SW 1271 (cell line): ENCODE measurements at places on chromosomes 11 and 22.

- DNase-seq = no peak
These were observed 12.0 kb downstream of the SLC5A1 start for GRCh38 chr22:32055069-32055468.

- no peak for DNase-seq
These were observed 39.3 kb upstream of the SPON1 start for GRCh38 chr11:13923182-13923581.

- no peak for DNase-seq
These were observed 387.7 kb downstream of the TMEM135 start for GRCh38 chr11:87425391-87425790.

- peak; percentile 76 for DNase-seq
These were observed 48.0 kb upstream of the CLPB start for GRCh38 chr11:72482211-72482812.

DNA sequence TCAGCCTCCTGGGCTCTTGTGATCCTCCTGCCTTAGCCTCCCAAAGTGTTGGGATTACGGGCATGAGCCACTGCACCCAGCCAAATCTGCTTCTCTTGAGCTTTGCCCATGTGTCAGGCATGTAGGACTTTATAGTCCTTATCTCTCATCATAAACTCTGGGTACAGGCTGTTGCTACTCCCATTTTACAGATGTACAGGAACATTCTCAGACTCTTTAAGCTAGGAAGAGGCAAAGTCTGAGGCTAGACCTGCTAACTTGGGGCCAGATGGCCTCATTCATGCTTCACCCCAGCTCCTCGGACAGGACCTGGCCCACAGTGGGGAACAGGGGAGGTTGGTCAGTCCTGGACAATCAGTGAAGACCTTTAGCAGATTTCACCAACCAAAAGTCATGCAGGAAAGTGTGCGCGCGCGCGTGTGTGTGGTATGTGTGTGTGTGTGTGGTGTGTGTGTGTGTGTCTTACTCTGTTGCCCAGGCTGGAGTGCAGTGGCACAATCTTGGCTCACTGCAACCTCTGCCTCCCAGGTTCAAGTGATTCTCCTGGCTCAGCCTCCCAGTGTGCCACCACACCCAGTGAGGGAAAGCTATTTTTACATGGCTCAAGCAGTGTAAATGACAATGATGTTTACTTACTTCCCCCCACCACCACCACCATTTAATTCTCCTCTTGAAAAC lies 23.8 kb downstream of the YDJC start:
- DNase-seq = no peak

DNA sequence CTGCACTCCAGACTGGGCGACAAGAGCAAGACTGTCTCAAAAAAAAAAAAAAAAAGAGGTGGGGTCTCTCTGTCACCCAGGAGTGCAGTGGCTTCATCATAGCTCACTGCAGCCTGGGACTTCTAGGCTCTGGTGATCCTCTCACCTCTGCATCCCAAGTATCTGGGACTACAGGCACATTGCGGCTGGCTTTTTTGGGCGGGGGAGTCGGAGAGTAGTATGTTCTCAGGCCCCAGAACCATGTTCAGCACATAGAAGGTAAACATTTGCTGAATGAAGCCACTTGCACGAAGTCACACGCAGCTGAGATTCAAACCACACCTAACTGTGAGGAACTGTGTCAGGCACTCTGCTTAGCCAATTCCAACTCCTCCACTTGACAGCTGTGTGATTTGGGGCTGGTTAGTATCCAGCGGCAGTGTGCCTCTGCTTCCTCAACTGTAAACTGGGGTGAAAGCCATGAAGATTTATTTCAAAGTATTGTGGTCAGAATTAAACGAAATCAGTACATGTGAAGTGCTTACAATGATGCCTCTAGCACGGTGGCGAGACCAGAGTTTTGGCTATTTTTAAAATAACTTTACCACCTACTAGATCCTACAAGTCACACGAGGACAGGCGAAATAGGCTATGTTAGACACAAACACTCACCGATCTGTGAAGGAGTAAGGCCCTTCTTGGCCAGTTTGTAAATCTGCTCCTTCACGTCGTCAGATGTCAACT lies 789 bp downstream of the RPS13 start:
- no peak for DNase-seq

GRCh38 chr11:135075740-135076139 lies 663.7 kb upstream of the B3GAT1 start:
- no peak for DNase-seq

- DNase-seq = no peak
These were observed 19.0 kb upstream of the E2F8 start for GRCh38 chr11:19259487-19260345.

- DNase-seq = no peak
These were observed 18.0 kb downstream of the NCAPD3 start for GRCh38 chr11:134205729-134206128.
